ENCODE measurements at places on chromosomes 2 and 18.
A peak's percentile ranks its signal among the peaks of the same experiment; 100 is the strongest.

DNA sequence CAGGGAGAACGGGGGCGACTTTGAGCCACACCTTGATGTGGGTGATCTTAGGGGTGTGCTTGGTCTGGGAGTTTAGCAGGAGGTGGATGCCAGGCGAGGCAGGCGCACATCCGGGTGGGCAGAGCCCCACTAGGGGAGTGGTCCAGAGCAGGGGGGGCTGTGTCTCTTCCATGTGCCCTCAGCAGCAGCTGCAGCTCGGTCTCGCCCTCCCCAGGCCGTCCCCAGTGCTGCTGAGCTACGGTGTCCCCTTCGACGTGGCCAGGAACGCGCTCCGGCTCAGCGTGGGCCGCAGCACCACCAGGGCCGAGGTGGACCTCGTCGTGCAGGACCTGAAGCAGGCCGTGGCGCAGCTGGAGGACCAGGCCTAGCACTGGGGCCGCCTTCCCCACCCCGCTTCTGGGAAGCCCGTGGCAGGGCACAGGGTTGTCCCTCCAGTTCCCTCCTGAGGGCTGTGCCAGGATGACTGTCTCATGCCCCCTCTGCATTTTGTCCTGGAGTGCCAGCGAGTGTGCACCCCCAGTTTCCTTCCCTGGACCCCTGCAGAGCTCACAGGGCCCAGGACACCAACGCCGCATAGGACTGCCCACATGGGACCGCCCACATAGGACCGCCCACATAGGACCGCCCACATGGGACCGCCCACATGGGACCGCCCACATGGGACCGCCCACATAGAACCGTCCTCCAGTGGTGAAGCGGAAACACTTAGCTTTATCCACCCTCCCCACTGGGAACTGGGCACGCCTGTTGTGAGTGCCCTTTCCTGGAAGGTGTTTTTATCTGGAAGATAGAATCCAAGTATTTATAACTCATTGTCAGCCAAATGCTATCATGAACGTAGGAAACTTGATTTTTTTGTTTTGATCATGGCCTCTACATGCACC lies 1.9 kb upstream of the ESPNL start:
- no peak for DNase-seq

DNA sequence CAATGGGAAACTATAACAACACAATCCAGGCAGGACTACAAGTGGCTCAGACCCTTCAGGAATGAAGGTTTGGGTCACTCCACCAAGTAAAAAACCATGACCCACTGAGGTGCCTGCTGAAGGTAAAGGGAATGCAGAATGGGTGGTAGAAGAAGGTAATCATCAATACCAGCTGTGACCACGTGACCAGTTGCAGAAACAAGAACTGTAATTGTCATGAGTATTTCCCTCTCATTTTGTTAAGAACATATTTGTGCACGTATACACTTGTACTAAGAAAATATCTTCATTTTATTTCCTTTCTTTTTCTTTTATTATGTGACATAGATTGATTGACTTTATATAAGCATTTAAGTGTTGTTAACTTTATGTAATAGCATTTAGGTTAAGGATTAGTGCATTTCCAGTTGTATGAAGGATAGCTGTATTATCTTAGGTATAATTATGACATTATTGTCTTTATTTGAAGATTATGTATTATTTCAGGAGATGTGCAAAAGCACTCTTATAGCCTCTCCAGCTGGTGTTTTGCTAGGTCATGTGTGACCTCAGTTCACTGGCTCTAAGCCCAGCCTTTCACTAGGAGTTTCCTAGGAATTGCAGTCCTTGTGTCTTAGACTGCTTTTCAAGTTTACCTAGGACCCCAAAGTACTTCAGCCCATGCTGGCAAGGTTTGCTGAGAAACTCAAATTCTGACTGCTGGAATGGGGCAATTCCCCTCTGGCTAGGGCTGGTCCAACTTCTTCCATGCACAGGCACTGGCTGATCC lies 125.7 kb upstream of the DPP10 start:
- DNase-seq: no peak

GRCh38 chr2:1988049-1988448 lies 243.7 kb upstream of the PXDN start:
- no peak for DNase-seq

DNA sequence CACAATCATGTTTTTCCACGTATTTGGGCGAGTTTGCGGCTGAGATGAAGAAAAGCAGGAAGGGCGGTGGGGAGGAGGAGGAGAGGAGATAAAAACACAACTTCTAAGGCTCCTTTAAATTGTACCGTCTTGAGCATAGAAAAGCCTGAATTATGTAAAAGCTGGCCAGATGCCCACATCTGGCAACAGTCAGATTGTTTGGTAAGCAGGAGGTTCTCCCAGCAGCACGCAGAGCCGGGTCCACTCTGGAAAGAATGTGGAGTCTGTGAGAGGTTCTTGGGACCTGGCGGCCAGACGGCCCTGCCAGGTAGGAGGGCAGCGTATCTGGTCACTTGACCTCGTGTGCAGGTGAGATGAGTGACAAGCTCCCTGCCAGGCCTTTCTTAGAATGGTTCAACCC lies 215.3 kb upstream of the APCDD1 start:
- no peak for DNase-seq

DNA sequence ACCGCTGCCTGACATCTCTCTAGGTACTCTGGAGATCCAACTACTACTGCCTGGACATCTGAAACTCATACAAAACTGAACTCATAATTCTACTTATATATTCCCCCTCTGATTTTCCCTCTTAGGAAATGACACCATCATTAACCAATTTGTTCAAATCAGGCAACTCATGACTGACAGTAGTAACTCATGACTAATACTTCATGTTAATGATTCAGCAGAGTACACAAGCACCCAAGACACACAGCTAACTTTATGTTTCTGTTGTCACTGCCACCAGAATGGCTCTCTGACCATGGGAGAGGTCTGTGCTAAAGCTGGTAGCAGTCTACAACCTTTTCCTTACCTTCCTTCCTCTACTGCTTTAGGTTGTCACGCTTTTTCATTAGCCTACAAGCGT lies 91.1 kb downstream of the ITSN2 start:
- DNase-seq: no peak

GRCh38 chr18:6039055-6039454 lies 143.7 kb upstream of the TMEM200C start:
- DNase-seq: no peak

- no peak for DNase-seq
Observed at GRCh38 chr2:37827911-37828511, 97.1 kb upstream of the RMDN2 start.

GRCh38 chr2:60966507-60967405 lies 50.8 kb upstream of the PEX13 start:
- no peak for DNase-seq

- DNase-seq: no peak
Observed at GRCh38 chr2:108189316-108189715, 50.5 kb upstream of the SULT1C3 start.

- no peak for DNase-seq
Observed at GRCh38 chr2:156334496-156335478, 2.3 kb upstream of the NR4A2 start.

DNA sequence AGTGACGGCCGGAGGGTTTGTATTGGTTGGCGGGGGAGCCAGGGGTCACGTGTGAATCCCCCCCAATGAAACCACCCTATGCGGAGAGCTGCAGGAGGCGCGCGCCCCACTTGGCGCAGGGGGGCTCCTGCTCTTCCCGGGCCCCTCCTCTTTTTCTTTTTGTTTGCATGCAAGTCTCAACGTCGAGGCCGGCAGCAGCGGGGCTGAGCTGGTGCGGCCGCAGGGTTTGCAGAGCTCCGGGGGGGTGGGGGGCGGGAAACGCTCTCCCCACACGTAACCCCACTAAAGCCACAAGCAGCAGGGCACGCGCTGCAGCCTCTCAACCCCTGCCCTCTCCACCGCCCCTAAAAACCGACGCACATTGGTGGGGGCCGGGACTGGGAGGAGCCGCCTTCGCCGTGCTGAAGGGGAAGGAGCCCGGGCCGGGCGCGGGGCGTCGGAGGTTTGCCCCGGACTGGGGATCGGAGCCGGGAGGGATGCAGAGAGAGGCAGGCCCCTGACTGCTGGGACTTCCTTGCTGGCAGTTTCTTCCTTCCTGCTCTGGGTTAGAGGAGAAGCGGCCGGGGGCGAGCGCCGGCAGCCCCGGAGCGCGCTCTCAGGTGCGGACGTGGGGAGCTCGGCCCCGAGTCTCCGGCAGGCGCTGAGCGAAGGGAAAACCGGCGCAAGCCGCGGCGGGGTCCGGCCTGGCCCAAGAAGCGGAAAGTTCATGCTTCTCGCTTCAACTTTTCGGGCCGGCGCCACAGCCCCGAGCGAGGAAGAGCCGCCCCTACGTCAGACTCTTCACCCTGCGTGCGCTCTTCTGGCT lies 864 bp downstream of the LBH start:
- peak; percentile 26 for DNase-seq

DNA sequence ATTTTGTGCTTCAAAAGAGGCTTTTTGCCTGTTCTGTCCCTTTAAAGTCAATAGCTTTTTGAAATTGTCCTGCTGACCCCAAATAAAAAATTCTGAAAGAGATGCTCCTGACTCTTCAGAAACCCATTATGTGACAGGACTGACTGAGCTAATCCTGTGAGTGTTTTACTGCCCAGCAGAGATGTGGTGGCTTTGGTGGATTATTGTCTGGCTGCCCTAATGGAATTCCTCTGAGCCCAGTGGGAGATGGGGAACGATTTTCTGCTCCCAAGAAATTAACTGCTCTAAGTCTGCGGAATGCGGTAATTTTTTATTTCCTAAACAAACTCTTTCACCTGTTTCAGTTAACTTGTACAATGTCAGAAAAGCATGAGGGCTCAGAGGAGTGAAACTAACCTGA lies 258.2 kb downstream of the IKZF2 start:
- DNase-seq: no peak

DNA sequence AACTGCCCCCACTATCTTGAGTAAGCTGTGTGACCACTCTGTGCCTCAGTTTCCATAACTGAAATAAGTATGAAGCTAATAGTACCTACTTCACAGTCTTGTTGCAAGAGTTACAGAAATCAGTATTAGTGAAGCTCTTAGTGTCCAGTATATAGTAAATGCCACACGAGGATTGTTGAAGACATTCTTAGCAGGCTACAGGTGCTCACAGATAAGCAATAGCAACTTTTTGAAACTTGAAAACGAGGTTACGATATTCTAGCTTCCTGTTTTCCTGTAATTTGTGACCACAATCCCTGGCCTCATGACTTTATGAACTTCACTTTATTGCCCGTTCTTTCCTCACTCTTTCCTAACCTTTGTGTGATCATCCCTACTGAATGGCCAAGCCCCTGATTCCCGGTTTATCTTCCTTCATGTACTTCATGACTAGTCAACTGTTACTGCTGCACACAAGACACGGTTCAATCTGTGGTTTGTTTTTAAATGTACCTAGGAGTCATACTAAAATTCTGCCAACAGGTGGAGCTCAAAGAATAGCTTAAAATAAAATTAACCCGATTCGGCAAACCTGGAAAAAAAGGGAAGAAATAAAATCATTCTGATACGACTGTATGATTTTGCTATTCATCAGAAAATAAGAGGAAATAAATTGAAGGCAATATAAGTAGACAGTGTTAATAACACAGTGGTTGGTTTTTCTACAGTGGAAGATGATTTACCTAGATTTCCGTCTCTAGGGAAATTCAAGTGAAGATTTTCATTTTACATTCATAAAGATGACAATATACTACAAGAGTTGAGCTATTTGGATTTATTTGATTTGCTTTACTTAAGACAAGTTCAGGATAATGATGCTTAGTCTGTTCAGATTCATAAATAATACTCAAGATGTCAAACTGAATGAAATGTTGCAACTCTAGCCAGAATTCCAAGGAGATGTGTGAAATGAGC lies 38.1 kb upstream of the STAT1 start:
- DNase-seq: peak; percentile 55

DNA sequence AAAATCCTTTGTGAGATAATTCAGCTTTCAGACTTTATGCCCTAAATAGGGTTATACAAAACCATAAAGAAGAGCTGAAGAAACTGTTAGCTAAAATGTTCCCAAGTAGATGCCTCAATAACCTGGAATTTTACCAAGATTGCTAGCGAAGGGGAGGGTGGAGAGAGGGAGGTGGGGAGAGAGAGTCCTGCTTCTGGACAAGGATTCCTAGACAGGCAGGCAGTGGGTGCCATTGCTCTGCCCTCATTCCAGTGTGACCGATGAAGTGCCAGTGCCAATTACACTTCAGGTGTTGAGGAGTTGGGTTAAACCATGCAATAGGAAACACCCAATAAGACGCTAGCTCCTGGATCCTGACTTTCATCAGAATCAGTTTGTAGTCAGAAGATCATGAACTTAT lies 18.1 kb downstream of the LAPTM4A start:
- DNase-seq: no peak

GRCh38 chr2:178844701-178845100 lies 37.5 kb upstream of the TTN start:
- DNase-seq: no peak

DNA sequence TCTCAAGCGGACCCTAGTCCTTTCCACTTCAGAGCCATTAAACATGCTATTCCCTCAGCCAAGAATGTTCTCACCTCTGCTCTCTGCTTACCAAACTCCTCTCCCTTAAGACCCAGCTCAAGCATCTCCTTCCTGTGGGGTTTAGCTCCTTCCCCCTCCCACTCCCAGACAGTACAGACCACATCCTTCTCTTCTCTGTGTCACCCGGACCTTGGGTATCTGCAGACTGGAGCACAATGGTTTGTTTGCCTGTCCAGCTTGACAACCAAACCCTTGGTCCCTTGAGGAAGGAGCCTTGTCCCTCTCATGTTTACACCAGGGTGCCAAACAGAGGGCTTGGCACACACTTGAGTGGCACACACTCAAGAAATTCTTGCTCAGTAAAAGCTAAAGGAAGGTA lies 4.1 kb upstream of the CD8A start:
- DNase-seq: no peak

GRCh38 chr2:208172125-208172524 lies 8.7 kb upstream of the CRYGA start:
- no peak for DNase-seq

DNA sequence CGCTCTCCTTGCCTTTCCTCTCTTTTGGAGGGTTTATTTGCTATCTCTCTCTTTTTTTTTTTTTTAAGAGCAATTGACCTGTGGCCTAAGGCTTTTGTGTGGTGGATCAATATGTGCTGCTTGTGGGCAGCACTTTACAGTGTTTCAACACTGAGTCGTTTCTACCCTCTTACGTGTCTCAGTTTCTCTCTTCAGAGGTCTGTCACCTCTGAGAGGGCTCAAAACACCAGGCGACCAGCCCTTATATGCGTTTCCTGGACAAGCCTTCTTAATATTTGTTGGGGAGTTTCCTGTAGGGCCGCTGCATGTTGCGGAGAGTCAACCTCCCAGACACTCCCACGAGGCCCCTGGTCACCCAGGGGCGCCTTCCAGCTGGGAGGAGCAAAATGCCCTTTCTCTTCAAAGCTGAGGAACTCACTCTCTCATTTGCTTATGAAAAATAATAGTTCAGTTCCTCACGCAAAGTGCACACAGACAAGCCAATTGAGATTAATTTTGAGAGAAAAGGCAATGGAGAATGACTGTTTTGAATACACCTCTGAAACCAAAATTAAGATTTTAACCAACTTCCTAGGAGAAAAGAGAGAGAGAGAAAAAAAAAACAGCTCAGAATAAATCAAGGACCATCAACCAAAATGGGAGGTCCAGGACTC lies 96.3 kb upstream of the B3GNT2 start:
- no peak for DNase-seq

- no peak for DNase-seq
Observed at GRCh38 chr18:44857081-44857480, 176.4 kb downstream of the SETBP1 start.
